ENCODE measurements at places on chromosomes 1 and 21.
A peak's percentile ranks its signal among the peaks of the same experiment; 100 is the strongest.

DNA sequence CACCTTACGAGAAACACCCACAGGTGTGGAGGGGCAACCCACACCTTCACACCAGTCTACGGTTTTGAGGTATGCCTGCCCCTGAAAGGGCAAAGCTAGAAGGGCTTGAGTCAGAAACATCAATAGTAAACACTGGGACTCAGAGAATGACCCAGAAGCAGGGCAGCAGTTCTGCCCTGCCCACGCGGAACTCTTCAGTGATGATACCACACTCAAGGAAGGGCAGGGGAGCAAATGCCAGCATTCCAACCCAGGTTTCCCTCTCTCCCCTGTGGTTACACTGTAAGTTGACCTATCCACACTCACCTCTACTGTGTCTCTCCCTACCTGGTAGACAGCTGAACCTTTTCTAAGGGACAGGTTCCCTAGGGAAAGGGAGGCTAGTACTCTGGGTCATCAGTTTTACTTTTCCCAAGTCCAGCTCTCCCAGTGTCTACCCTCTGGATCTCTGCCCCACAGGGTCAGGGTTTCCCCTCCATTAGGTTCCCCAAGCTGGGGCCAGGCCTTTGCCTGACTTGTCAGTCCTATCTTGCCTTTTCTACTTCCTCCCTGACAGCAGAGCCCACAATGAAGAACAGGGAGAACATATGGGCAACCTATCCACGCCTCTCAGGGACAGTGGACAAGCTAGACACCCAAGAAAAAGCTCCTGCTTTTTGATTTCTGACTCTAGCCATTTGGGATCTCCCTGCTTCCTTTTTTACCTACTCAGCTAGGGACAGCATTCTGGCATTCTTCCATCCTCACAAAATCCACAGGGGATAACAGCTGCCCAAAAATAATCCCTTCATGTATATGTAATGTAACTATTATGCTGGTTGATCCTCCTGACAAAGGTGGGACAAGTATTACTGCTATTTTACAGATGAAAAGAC, 3.0 kb downstream of the F11R start:
- DNase-seq, result no peak

GRCh38 chr1:117821382-117821755, 108.1 kb downstream of the GDAP2 start:
- DNase-seq, result no peak

GRCh38 chr21:34180826-34181359, 107.5 kb downstream of the MRPS6 start:
- DNase-seq, result no peak

- DNase-seq, result no peak
These were observed 77.5 kb downstream of the SLC45A1 start for GRCh38 chr1:8395433-8395866.

GRCh38 chr1:47374501-47374900, 40.9 kb downstream of the CMPK1 start:
- no peak for DNase-seq

DNA sequence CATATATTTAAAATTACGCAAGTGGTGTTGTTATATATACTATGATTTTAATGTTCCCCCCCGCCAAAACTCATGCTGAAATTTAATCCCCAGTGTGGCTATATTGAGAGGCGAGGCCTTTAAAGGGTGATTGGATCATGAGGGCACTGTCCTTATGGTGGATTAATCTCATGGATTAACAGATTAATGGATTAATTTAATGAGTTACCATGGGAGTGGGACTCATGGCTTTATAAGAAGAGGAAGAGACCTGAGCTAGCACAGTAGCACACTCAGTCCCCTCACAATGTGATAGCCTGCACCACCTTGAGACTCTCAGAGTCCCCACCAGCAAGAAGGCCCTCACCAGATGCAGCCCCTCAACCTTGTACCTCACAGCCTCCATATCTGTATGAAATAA, 34.8 kb downstream of the C1orf198 start:
- no peak for DNase-seq

GRCh38 chr21:36433059-36433709, 46.7 kb downstream of the CLDN14 start:
- DNase-seq, result no peak

DNA sequence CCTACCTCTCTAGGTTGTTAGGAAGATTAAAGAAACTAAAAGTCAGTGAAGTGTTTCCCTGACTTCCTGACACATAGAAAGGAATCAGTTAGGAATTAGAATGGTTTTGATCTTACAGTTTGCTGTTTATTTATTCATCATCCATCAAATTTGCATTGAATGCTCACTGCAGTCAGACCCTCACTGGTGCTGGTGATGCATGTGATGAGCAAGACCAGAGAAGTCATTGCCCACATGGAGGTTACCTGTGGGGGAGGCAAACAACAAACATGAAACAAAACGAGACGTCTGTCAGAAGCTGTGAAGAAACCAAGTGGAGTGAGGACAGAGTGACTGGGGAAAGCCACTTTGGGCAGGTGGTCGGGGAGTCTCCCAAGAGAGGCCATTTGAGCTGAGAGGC, 6.4 kb downstream of the CTPS1 start:
- DNase-seq, result no peak

- DNase-seq, result no peak
These were observed 20.2 kb downstream of the PROK1 start for GRCh38 chr1:110471131-110471530.

DNA sequence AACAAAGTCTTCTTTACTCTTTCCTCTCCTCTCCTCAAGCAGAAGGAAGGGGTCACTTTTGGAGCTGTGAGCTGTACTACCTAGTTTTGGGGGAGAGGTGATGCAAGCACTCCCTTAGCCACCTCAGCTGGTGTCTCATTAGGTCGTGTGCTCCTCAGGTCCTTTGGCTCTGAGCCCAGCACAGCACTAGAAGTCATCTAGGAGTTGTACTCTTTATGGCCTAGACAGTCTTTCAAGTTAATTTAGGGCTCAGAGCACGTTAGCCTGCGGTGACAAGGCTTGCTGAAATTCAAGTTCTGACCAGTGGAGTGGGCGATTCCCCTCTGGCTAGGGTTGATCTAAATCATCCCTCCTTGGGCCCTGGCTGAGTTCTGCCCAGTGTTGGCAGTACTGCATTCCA, 48.0 kb upstream of the WDR26 start:
- no peak for DNase-seq

GRCh38 chr1:7650801-7651200, 120.3 kb upstream of the VAMP3 start:
- DNase-seq, result peak; percentile 79

- no peak for DNase-seq
These were observed 67.2 kb downstream of the NFASC start for GRCh38 chr1:204937901-204938300.

DNA sequence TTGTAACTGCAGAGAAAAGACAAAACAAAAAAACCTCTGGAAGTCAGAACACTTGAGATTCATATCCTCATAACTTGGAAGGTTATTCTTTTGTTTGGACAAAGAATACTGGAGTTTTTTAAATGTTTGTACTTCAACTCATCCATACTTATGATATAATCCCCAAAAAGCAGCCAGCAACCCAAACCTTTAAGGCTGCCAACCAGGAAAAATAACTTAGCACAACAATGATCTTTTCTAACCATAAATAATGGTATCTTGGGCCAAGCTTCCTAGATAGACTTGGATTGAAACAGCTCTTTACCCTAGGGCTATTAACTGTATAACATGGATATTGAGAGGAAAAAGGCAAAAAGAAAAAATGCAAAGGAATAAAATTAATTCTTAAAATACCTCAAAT, 335.1 kb downstream of the LTN1 start:
- DNase-seq, result no peak

GRCh38 chr1:59355361-59355760, 58.5 kb downstream of the FGGY start:
- DNase-seq, result no peak

DNA sequence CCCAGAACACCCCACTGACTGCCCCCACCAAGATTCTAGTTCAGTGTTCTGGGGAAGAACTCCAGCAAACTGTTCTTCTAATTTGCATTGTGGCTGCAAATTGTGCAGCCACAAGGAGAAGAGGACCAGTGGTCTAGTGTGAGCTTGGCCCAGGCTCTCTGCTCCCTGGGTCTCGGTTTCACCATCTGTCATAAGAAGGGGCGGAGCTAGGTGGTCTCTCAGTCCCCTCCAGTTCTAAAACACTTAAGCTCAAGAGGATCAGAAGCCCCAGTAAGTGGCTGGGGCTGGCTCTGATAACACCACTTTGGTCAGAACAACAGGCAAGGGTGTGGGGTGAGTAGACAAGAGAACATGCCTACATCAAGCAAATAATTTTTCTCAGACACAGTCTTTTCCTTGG, 99.9 kb downstream of the BEND5 start:
- DNase-seq, result peak; percentile 33

GRCh38 chr1:17768651-17769241, 13.6 kb downstream of the ACTL8 start:
- DNase-seq, result no peak

DNA sequence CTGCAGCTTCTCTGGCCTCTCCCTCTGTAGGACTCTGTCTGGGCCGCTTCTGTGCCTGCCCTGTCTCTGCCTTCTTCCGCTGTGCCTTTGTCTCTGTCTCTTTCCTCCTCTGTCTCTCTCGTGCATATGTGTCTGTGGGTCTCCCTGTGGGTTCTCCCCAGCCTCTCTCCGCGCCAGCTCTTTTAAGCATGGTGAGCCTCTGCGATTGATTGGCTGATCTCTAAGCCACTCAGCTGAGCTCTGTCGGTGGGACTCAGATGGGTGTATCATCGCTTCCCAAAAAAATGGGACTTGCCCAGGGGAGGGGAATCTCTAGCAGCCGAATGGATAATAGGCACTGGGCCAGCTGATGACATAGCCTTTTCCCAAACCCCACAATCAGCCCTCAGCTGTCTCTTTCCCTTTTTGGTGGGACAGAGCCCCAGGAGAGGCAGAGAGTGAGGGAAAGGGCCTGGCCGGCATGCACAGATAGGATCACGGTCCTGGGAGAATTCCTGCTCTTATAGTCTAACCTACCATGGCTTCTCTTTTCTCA, at the start of gene ADAMTS4:
TSS of gene ADAMTS4 (minus strand) at position 158 of the 535 bp plus-strand sequence. CDS start 427 bp downstream, outside the sequence.
- no peak for DNase-seq

DNA sequence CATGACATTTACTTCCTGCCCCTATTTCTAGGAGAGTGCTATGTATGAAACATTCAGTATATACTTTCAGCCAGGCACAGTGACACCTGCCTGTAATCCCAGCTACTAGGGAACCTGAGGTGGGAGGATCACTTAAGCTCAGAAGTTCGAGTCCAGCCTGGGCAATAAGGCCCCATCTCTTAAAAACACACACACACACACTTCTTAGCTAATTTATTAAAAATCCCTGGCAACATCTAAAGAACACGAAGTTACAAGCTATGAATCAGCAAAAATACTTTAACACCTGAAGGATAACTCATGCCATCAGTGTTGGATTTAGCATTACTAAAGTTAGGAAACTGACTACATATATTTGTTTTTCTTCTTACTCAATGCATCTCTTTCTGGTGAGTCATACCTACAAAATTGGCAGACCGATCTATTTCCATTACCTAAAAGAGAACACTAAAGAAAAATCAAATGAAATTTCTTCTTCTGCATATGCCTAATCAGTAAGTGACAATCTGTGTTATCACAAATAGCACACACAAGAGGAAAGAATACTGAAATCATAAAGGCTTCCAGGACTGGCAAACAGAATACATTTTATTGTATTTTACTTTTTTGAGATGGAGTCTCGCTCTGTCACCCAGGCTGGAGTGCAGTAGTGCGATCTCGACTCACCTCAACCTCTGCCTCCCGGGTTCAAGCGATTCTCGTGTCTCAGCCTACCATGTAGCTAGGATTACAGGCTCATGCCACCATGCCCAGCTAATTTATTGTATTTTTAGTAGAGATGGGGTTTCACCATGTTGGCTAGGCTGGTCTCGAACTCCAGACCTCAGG, 41.4 kb downstream of the RNF115 start:
- DNase-seq, result no peak

Data from NCI-H1092 (cell line).